ENCODE measurements at places on chromosomes 4 and X. TPM values are rescaled to one million over a fixed set of nuclear protein-coding genes. Genes with fewer than 3 reads are reported as not detected.

SEC24B gene
- total RNA-seq, result 19.2 TPM

ADH1A gene
- total RNA-seq, result not detected

CCNA2 gene
- total RNA-seq, result 69.6 TPM

ARMCX1 gene
- total RNA-seq, result 0.08 TPM

PCDH19 gene
- not detected for total RNA-seq

LRIT3 gene
- not detected for total RNA-seq

STBD1 gene
- total RNA-seq, result not detected

TMPRSS11D gene
- not detected for total RNA-seq

RHOXF1 gene
- not detected for total RNA-seq

RHOXF2B gene
- total RNA-seq, result not detected
